GM12878 (cell line): ENCODE measurements at places on chromosomes 1 and 21. TPM values are rescaled to one million over a fixed set of nuclear protein-coding genes. Genes with fewer than 3 reads are reported as not detected.

DNA sequence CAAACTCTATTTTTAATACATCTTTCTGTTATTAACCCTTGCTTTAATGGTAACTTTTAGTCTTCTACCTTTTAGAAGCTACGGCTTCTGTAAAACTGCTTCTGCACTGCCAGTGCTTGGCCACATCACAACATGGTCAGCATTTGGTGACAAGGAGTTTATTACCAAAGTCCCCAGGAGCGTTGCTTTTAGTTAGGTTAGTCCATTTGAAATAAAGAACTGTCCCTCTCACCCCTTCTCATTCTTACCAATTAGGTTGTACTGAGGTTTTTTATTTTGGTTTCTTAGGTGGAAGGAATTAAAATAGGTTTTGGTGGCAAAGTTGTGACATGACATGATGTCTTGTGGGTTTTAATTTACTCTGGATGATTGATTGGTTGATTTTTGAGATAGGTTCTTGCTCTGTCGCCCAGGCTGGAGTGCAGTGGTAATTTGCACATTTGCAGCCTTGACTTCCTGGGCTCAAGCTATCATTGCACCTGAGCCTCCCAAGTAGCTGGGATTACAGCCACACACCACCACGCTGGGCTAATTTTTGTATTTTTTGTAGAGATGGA, 39.2 kb downstream of the SPEN start:
- H3K36me3 ChIP-seq, result peaks cover 12% of the 10 kb centered on the region; the same call in 1 of the 2 replicates
- DNase-seq, result no peak
- H3K4me1 ChIP-seq, result peaks cover 24% of the 10 kb centered on the region
- H3K27me3 ChIP-seq, result no peaks in the 10 kb centered on the region

DNA sequence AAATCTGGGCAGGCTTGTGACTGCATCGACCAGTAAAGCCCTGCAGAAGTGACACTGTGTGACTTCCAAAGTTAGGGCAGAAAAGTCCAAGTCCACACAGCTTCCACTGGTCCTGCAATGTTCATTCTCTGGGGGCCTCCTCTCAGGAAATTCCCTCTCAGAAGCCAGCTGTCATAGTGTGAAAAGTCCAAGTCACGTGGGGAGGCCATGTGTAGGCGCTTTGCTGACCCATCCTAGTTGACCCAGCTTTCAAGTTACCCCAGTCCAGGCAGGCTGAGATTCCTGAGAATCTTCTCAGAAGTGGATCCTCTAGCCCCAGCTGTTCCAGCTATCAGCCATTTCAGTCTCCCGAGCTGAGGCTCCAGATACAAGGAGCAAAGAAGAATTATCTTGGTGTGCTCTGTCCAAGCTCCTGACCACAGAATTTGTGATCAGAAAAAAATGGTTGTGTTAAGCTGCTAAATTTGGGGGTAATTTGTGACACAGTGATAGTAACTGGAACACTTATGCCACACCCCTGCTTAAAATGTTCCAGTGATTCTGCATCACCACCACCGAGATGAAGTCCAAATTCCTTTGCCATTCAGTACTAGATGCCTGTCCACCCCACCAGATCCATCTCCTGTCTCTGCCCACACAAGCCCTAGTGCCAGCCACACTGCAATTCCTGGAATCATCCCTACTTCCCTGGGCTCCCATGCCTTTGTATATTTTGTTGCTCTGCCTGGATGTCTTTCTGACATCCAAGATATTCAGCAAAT, 2.5 kb upstream of the STUM start:
- H3K36me3 ChIP-seq, result no peaks in the 10 kb centered on the region
- no peak overlapping the region for H3K27ac ChIP-seq
- no peak for DNase-seq
- peaks cover 9% of the 10 kb centered on the region for H3K4me1 ChIP-seq
- H3K27me3 ChIP-seq, result peaks cover 11% of the 10 kb centered on the region
- no peak overlapping the region for H3K4me3 ChIP-seq

DNA sequence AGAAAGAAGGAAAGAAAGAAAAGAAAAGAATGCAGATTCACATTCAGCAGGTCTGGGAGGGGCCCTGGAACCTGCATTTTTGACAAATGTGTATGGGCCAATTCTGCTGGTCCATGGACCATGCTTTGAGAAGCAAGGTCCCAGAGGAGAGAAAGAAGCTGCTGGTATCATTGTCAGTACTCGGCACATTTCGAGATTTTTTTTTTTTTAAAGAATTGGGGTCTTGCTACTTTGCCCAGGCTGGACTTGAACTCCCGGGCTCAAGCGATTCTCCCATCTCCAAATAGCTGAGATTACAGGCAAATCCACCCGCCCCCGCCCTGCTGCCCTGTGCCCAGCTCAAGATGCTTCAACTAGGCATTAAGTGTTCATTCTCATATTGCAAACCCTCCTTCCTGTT, 13.6 kb upstream of the DISP3 start:
- no peaks in the 10 kb centered on the region for H3K4me1 ChIP-seq
- H3K27me3 ChIP-seq, result peaks cover 3% of the 10 kb centered on the region
- H3K27ac ChIP-seq, result no peak overlapping the region

GRCh38 chr1:209103092-209103491, 480.4 kb upstream of the CAMK1G start:
- H3K27me3 ChIP-seq, result no peaks in the 10 kb centered on the region
- H3K36me3 ChIP-seq, result no peaks in the 10 kb centered on the region
- peaks cover 35% of the 10 kb centered on the region for H3K4me1 ChIP-seq
- H3K4me3 ChIP-seq, result peak overlapping the region; percentile 17; the same call in 1 of the 2 replicates

Gene ANKRD65
- total RNA-seq, result 0.96 and 1.2 TPM in 2 replicates

Gene ZNF695
- total RNA-seq, result 0.93 and 1.7 TPM in 2 replicates
